ENCODE measurements at places on chromosomes 7 and 10.
A peak's percentile ranks its signal among the peaks of the same experiment; 100 is the strongest.

DNA sequence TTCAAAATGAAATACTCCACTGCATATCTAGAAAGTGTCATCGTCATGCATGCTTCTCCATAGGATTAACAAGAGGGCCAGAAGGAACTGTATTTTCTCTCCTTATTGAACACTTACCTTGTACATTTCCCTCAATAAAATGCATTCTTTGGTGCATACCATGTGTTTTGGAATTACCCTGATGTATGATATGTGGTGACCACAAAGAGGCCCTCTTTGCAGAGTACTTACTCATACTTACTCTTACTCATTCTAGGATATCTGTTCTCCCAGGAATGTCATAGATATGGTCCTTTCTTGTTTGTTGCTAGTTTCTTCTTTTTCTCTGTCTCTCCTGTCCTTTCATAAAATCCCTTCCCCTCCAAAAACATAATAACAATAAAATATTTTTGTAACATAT lies 1087.1 kb upstream of the POT1 start:
- DNase-seq = no peak

GRCh38 chr7:30159698-30160143 lies 24.9 kb downstream of the MTURN start:
- DNase-seq = peak; percentile 53

DNA sequence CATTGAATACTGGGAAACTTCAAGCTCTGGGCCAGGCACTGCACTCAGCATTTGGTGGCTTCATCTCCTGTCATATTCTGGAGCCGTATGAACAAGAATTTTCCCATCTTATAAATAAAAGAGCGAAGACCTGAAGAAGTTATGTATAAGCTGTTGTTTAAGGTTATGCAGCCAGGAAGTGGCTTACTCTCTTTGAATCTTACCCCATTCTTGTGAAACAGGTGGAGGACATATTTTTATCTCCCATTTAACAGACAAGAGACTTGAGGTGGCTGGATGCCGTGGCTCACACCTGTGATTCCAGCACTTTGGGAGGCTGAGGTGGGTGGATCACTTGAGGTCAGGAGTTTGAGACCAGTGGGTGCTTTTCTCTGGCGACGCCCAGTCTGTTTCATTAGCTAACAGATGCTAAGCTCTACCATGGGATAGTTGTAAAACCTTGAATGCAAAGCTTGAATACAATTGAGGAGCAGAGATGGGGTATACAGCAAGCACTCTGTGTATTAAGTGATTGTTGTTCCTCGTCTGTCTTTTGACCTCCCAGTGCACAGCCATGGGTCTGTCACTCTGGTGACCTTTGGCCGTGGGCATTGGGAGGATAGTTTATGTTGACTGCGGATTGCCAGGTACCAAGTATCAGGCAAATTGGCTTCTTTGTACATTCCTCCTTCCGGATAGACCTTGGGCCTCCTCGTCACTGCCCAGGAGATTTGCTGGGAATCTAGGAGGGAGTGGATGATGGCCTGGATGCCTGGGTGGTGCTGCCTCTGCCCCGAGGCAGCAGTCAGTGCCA lies 85.8 kb downstream of the GRK5 start:
- DNase-seq = no peak

DNA sequence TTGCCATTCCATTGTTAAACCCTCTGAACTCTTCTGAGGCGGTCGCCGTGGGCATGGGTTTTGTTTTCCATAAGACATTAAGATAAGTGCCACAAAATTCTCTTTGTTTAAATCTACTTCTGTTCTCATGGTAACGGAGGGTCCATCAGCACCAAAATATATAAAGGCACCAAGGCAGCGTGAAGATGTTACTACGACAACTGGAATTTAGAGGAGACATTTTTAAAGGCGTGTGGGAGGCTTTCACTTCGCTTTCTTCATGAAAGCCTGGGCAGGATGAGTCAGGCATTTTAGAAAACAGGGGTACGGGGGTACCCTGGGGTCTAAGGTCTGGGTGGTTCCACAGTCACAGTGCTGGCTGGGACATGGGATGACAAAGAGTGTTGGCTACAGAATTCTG lies 34.0 kb downstream of the SMKR1 start:
- no peak for DNase-seq

- DNase-seq = peak; percentile 45
Observed at GRCh38 chr7:105346593-105347322, 42.0 kb downstream of the SRPK2 start.

DNA sequence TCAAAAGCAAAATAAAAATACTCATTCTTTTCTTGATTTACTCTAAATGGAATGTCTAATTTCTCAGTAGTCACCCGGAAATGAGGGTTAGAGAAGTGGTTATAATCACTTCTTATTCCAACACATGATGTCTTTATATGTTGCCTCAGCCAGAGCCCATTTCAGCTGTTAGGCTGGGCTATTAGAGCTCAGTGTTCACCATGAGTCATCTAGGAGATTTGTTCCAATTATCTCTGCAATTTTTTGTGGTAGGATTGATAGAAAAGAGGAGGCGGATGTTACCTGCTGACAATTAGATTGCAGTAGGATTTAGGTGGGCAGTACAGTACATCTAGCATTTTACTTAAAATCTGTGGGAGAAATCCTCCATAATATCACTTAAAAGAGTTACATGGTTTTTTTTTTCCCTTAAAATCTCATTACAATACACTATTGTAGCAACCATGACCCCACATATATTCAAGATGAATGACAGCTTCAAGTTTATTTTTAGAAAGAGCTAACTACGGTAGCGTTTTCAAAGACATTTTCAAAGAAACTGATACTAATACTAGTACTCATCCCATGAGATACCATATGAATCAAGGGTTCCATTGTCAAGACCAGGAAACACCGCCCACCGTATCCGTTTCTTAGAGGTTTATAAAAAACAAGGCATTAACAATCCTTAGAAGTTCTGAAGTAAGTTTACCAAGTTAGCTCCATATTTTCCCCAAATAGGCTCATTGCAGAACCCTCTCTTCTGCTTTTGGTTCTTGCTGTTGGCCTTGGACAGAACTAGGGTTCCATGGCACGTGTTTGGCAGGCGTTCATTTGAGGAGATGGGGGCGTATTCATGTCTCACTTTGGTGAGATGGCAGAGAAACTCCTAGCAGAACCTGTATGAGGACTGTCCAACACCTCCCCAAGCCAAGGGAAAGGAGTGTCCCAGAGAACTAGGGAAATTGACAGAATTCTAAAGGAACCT lies 10.4 kb downstream of the CPA2 start:
- peak; percentile 38 for DNase-seq

GRCh38 chr10:74024600-74024999 lies 26.7 kb downstream of the VCL start:
- DNase-seq = no peak

GRCh38 chr10:29849886-29850285 lies 209.5 kb downstream of the JCAD start:
- no peak for DNase-seq

DNA sequence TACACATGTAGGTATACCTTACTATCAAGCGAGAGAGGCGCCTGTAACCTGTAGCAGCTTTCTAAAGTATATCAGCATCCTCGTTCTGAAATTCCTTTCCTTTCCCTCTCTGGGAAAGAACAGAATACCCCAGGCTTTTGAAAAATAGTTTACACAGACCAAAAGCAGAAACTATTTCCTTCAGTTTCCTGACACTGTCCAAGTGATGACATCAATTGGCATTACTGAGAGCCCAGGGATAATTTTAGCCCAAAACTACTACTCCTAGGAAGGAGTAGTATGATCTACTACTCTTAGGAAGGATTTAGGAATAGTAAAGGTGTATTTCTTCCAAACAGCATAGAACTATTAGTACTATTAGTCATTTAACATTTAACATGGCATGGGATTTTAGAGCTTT lies 6.0 kb downstream of the GNG11 start:
- DNase-seq = no peak

DNA sequence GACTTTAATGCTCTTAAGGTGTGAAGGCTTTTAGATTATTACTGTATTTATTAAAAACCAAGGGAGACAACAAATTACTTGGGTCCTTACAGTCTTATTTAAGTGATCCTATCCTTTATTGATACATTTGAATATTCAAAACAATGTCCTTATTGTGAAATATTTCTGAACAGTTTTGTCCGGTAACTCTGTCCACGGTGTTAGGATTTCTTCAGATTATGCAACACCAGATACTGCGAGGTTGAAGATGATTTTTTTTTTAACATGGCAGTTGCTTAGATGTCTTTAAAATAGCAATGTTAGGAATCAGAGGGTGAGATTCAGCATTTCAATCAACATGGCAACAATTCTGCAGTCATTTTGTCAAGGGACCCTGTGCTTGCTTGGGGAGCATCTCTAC lies 176.5 kb downstream of the CSTF2T start:
- DNase-seq = no peak

DNA sequence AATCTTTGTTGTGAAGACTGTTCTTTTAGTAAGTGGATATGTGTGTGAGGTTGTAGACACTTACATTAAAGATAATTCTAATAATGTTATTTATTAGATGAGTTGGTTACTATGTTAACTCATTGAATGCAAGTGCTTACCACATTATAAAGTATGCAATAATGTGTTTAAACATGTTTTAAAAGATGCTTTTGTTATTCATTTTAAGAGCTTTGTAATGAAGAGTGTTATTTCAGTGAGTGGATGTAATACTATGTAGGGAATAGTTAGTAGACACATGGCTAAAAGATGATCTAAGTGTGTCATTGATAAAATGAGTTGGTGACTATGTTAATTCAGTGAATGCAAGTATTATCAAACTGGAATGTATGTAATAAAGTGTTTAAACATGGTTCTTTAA lies 70.0 kb upstream of the VOPP1 start:
- DNase-seq = no peak

DNA sequence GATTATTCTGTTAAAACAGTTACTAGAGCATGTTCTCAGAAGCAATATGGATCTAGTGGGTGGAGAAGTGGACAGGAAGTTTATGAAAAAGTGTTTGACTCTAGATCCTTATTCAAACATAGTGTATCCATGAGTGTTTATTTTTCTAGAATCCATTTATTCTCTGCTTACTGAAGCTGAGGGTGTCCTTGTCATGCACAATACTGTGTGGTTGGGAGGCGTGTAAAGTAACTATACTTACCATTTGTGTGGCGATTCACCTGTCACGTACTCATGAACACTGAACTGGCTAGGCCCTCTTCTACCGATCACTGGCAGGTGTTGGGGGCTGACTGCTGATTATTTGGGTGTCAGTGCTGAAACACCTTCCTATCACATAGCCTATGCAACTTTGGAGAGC lies 74.0 kb downstream of the POU6F2 start:
- no peak for DNase-seq

GRCh38 chr7:117010375-117011133 lies 57.3 kb downstream of the ST7 start:
- DNase-seq = peak; percentile 80

- DNase-seq = no peak
Observed at GRCh38 chr7:102049765-102050164, 232.3 kb downstream of the CUX1 start.

GRCh38 chr10:61404751-61405150 lies 48.4 kb downstream of the TMEM26 start:
- DNase-seq = no peak

DNA sequence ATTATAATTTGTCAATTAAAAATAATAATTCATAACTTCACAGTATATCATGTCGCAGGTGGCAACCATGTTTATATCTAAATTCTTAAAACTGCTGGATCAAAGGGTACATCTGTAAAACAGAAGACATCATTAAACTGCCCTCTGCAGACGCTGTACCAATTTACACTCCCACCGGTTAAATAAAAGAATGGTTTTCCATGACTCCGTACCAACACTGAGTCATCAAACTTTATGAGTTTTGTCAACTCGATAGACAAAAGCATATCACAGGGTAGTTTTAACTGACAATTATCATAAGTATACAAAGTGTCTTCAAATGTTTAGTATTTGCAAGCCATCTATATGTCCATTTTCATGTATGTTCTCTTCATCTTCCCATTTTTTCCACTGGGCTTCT lies 5.7 kb upstream of the GSTK1 start:
- DNase-seq = no peak

DNA sequence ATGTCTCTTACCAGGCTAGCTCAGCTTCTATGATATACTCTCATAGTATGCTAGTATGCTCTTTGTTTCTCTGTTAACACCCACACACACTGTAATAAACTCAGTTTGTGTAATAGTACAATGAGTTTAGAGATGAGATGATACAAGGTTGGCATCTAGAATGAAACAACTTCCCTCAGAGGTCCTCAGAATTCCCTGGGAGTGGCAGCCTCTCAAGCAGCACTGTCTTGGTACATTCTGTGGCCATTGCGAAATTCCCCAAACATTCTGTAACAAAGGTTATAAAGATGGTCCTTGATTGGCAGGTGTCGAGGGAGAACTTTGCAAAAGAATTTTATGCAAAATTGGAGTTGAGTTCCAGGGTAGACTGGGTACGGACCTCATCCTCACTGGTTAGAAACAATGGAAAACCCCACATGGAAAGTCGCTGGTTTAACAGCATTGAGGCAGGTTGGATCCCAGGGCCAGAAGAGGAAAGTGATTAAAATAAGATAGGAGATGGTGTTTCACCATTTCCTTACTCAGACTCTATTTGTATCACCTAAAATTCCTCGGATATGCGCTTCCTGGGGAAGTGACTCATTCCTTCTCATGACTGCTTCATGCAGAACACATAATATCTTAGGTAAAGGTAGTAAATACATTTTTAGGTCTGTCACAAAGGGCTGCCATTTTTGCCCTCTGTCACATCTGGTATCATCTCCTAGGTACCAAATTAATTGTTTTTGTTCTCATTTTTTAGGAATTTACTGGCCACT lies 657.8 kb downstream of the SORCS1 start:
- DNase-seq = no peak

DNA sequence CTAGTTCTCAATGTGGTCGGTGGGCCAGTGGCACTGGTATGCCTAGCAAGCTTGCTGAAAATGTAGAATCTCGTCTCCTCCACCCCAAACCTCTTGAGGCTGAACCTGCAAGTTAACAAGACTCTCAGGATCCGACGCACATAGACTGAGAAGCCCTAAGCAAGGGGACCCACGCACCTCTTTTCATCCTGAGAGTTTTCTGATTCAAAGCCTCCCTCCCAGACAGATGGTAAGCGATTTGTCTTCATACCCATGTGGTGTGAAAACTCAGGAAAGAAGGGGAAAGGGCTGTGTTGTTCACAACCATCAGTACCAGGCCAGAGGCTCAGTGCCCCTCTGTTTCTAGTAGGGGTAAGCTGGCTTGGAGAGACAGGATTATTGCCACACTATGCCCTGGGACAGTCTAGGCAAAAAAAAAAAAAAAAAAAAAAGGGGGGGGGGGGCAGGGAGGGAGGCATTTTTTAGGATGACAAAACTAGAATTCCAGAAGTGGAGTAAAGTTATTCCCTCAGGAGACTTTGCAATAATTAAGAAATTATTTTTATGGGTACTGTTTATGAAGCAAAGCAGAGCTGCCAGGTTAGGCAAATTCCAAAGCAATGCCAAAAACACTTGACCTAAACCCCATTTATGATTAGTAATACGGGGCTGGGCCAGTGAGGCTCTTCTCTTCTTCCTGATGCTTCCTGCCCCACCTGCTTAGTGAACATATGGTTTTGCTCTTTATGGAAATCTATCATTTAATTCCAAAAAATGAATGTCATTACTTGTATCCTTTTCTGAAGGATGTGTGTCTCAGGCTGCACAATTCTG lies 117.6 kb upstream of the PDLIM1 start:
- no peak for DNase-seq

GRCh38 chr7:87480386-87480785 lies 4.9 kb upstream of the ABCB4 start:
- no peak for DNase-seq

- DNase-seq = no peak
Observed at GRCh38 chr10:31702005-31702404, 226.6 kb downstream of the ARHGAP12 start.

All from activated CD4-positive, alpha-beta T cell treated with anti-CD3 and anti-CD28 coated beads, Interleukin-2, Interleukin-6, amounts not matched to agents 100 ng/mL and 50 ng/mL, durations not matched to agents 16 hours and 8 hours (primary cell).